Glomerular endothelial cell (primary cell): ENCODE measurements at places on chromosomes 5 and 9.

- DNase-seq, result no peak
Measured at GRCh38 chr5:151773951-151774350, 2.2 kb downstream of the G3BP1 start.

DNA sequence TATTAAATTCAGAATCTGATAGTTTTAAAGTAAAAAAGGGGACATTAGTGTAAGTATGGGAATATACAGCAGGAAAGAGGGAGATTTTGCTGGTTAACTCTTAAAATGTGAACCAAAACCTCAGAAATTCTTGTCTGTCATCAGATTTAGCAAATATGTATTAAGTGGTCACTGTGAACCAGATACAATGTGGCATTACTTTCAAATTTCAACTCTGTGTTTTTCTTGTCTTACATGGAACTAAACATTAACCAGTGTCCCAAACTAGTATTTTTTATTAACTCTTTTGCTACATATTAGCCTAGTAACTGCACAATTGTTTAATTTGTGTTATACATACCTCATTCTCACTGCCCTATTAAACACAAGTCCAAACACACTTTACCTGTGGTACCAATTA, 259.9 kb upstream of the RASA1 start:
- no peak for DNase-seq

- DNase-seq, result no peak
Measured at GRCh38 chr5:135628771-135629563, 50.2 kb upstream of the CXCL14 start.

DNA sequence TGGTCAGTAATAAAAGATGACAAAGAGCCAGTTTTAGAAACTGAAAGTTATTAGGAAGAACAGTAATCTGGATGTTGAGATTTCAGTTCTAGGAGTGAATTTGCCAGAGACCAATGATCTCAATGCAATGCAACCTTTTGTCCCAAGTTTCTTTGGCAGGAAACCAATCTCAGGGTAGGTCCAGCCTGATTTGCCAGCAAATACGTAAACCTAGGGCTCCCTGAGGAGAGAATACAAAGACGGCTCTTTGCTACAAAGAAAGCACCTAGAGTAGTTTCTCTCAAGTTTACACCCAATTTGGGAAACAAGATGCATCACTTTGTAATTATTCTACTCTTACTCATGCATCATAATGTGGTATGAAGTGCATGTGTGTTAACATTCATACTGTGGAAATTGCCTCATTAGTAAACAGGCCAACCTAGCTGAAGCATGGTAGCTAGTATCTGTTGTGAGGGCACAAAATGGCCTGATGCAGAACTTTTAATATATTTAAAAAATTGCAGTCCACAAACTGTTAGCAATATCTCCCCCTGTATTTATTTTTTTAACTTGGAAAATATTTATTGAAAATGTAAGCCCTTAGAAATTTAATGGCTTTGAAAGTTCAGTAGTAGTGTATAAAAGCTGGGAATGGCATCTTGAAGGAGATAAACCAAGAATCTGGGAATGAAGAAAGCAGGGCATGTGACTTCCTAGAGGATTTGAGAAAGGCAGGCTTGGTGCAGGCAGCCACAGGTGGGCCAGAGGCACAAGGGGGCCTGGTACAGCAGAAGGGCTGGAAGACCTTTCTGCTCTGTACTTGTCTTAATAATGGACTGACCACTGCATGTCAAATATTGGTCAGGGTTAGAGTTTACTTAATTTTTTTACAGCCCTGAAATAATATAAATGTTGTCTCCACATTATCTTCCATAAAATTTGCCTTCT, 59.5 kb downstream of the MAST4 start:
- DNase-seq, result no peak

DNA sequence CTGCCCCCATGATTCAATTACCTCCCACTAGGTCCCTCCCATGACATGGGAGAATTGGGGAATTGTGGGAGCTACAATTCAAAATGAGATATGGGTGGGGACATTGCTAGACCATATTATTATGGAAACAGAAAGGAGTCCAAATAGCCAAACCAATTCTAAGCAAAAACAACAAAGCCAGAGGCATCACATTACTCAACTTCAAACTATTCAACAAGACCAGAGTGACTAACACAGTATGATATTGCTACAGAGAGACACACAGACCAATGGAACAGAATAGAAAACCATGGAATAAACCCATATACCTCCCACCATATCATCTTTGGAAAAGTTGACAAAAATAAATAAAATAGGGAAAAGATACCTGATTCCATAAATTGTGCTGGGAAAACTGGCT, 710.5 kb upstream of the CDH9 start:
- DNase-seq, result no peak

GRCh38 chr5:75199946-75200345, 36.7 kb downstream of the ANKRD31 start:
- DNase-seq, result no peak

- DNase-seq, result no peak
Measured at GRCh38 chr5:177575488-177575887, 16.5 kb upstream of the TMED9 start.

DNA sequence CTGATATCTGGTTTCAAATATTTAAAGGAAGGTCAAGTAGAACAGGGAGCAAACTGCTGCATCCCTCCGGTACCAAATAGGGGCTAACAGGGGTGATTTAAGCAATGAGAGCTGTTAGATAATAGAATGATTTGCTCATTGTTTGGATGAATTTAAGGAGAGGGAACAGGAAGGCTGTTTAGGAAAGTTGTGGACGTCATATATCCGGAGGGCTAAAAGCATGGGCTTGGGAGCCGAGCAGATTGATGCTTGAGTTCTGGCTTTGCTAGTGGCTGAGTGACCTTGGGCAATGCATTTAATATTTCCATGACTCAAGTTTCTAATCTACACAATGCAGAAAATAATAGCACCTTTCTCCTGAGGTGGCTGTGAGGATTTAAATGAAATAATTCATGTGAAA, 85.4 kb upstream of the RPS23 start:
- no peak for DNase-seq

DNA sequence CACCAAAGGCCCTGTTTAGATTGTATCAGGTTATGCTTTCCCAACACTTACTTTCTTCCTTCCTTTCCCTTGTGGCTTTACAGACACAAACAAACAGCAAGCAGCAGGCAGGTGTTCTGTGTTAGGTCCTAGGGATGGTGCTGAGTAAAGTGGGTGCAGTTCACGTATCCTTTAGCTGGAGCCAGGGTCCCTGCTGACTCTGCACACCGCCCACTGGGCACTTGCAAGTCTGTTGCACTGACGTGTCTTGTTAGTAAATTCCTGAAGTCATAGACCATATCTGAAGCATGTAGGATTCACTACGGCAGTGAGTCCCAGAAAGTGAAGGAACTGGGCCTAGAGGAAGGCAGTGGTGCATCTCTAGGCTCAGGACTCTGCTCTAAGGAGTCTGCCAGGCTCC, 96.5 kb downstream of the DAPK1 start:
- DNase-seq, result no peak

GRCh38 chr5:152838241-152838786, 433.2 kb upstream of the NMUR2 start:
- DNase-seq, result no peak

- no peak for DNase-seq
Measured at GRCh38 chr5:127697894-127698600, 5.1 kb upstream of the CCDC192 start.

DNA sequence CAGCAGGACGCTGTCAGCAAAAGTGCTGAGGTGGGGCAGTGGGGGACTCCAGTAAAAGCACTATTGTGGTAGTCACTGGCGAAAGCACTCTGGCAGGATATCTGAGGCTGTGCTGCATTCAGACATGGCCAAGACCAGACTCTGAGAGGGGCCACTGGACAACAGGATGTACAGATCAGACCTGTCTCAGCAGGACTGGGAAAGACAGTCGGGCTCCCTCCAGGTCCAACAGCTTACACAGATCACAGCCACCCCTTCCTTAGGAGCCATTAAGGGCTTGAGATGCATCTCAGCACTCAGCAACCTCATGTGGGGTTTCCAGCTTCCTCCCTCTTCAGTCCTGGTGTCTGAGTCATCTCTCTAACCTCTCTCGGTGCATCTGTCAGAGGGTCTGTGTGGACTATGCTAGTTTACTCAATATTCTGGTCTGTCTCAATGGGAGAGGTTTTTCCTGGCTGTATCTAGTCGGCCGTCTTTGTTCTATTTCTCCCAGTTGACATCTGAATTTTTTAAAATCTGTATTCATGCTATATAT, 154.5 kb downstream of the CWC27 start:
- DNase-seq, result no peak

DNA sequence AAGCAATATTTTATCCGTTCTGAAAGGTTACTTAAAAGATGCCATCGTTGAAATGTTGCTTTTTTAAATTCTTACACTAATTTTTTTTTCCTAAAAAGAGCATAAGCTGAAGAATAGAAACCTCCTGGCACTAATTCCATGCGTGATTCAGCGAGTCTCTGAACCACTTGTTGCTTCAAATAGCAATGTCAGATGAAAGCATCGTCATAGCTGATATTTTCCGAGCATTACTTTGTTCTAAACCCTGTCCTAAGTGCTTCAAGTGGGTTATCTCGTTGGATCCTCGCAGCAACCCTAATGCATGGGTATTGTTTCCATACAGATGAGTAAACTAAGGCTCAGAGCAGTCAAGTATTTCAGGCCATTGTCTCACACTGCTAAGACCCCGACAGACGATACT, 79.7 kb downstream of the CDH6 start:
- no peak for DNase-seq

- DNase-seq, result no peak
Measured at GRCh38 chr5:116989995-116990394, 415.4 kb upstream of the SEMA6A start.

DNA sequence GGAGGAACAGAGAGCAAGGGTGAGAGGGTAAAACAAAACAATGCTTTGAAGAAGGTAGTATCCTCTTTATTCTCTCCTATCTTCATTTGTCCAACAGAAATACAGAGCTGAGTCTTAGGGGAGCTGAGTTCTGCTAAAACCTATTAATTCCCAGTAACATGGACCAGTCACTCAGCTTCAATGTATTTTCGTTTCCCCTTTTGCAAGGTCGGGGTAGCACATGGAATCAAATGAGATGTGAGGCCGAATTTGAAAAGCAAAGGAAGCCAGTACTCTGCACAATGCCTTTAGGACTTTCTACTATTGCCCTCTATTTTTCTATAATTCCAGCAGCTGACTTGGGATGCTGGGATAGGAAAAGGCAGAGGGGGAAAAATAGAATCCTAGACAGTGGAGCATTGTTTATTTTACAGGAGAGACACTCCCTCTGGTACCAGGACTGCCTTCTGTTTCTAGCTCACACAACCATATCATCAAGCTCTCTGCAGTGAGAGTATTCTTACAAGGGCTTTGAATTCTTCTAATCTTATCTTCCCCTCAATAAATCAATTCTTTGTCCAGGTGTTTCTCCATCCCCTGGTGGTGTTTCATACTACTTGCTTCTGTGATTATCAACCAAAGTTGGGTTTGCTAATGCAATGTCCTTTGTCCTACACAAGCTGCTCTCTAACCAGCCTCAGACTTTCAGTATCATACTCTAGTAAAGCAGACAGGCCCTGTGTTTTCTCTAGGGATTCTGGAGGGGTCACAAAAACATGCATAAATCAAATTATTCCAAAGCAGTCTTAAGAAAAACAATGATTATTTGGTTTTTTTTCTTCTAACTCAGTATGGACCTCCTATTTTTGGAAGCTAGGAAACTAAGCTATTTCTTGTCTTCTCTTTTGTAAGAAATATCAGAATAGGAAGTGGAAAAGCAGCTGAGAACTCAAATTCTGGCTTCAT, 341.5 kb downstream of the OSTF1 start:
- no peak for DNase-seq

DNA sequence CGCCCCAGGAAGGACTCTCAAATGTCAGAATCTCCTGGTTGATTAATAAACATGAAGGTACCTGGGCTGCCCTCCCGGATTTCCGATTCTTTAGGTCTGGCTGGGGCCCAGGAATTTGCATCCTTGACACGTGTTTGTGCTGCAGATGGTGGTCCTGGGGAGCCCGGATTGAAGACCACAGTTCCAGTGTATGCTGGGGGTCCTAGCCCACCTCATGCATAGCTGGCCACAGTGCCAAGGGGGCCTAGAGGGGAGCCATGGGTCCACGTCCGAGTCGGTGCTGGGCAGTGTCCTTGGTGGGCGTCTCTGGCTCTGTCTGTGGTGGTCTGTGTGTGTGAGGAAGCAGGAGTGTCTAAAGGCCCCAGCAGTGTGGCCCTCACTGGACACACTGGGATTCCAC, 3.2 kb downstream of the NCS1 start:
- DNase-seq, result no peak

DNA sequence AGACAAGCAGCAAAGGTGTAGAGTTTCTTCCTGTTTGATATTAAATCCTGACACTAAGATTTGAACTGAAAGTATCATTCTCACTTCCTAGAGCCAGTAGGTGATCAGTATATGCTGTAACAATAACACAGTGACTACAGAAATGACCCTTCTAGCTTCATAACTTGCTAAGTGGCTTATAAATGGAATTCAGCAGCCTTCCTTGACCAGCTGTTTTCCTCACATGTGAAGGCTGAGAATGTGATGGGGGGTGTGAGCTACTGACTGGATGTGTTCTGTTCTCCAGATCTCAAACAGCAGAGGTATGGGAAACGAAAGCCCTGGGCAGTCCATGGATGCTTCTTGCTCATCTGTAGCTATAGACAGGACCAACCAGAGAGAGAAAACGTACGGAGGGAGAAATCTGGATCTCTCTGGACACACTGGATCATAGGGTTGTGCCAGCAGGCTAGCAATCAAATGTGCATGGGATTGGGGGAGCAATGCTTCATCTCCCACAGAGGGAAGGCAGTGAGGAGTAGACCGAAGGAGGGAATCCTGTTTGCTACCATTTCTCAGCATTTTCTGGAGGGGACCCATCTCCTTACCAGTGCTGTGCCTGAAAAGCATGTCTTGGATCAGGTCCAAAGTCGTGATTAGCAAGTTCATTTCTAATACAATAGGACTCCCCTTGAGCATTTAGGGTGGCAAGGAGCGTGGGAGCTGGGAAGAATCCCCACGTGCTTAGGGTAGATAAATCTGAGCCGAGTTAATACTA, 39.4 kb downstream of the TNFAIP8 start:
- no peak for DNase-seq

DNA sequence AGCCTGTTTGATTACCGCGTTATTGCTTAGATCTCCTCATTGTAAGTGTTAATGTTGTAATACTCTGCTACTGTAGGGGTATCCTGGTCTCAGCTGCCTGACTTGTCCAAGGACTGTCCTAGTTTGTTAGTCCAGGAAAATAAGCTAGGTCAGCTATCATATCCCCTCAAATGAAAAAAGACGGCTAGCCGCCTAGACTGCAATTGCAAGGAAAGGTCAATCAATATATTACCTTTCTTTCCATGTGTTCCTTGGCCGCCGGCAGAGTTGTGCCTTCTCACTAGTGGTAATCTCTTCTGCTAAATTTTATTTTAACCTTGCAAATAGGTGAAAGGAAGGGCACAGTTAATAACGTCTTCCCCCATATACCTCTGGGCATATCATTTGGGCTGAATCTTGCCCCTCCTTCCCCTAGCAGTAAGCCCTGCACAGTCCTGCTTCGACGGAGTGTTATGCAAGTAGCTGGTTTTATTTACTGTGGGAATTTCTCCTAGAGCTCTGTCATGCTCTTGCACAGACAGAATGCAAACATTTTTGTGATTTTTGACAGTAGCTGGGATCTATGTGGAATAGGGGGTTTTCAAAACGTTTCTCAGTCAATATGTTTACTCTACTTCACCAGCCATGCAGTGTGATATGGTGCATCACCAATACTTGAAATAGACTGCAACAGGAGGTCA, 288.5 kb downstream of the MAST4 start:
- DNase-seq, result no peak
